ENCODE measurements at places on chromosomes 7 and 10. TPM values are rescaled to one million over a fixed set of nuclear protein-coding genes. Genes with fewer than 3 reads are reported as not detected.

The HDAC9 gene
- total RNA-seq = 48.3 TPM

The TMEM225B gene
- total RNA-seq = 4.0 TPM

The SEMA3A gene
- 25.0 TPM for total RNA-seq

The NCAPG2 gene
- 13.4 TPM for total RNA-seq

The HEPACAM2 gene
- total RNA-seq = not detected

The THSD7A gene
- 7.3 TPM for total RNA-seq

The GUSB gene
- 34.1 TPM for total RNA-seq

The NRAP gene
- not detected for total RNA-seq

The GPR158 gene
- not detected for total RNA-seq

Measured in subcutaneous adipose tissue (tissue), 4 donors.